GM23338 (cell line): ENCODE measurements at places on chromosomes 16 and 17. TPM values are rescaled to one million over a fixed set of nuclear protein-coding genes. Genes with fewer than 3 reads are reported as not detected.
A peak's percentile ranks its signal among the peaks of the same experiment; 100 is the strongest.

- no peak for DNase-seq
Measured at GRCh38 chr17:51427856-51428255, 167.5 kb downstream of the UTP18 start.

DNA sequence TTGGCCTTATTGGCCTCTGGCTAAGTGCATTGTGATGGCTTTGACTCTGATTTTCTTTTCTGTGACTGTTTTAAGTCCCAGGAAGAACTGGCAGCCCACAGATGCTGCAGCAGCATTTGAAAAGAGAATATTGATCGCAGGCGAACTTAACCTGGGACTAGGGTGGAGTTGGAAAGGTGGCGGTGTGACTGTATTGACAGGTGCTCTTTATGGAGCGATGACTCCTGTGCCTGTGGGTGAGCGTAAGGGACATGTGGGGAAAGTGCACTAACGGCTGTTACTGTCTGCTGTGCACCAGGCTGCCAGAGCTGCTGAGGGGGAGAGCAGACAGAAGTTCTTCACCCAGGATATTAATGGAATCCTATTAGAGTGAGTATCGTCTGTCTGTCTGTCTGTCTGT lies 21.3 kb downstream of the UBN1 start:
- no peak for DNase-seq

GRCh38 chr17:66191593-66192377 lies at the start of gene CEP112:
Gene CEP112 (minus strand): TSS chr17:66192133.
- DNase-seq: peak; percentile 96

Gene SDR42E2
- 0.08 TPM in 1 of 2 replicates, not detected in the other for total RNA-seq

- no peak for DNase-seq
Measured at GRCh38 chr17:30208214-30208613, 27.3 kb downstream of the SLC6A4 start.

DNA sequence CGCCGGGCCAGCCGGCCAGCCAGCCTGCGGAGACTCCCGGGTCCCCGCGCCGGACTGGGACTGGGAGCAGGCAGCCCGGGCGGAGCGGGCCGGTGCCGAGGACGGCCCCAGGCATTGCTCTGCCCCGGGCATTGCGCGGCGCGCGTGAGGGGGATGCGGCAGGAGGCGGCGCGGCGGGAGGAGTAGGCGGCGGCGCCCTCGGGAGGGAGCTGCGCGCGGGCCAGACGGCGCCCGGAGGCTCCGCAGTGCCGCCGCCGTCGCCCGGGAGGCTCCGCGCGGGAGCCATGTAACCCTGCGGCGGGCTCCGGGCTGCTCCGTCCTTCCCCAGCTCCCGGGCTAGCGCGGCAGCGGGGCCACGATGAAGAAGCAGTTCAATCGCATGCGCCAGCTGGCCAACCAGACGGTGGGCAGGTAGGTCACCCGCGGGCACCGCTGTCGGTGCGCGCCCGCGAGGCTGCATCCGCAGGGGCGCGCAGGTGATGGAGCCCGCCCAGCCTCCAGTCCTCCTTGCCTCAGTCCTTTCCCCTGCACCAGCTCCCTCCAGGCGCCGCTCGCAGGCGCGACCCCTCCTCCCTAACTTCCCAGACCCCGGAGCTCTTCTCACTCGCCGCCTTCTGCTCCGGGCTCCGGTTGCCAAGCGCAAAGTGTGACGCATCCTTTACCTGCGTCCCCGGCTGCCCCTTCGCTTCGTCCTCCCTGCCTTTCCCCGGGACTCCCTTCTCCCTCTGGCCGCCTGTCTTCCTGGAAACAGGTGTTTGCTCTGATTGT lies at the start of gene ARHGAP44:
Gene ARHGAP44 (plus strand): TSS at position 18 of the 768 bp plus-strand sequence. CDS start 341 bp downstream, at position 359.
- DNase-seq: peak; percentile 71

- DNase-seq: peak; percentile 35
Measured at GRCh38 chr17:46035112-46035818, 36.2 kb downstream of the STH start.

Gene CORO6
- 5.0 and 5.2 TPM in 2 replicates for total RNA-seq

GRCh38 chr16:79090966-79091365 lies 509.6 kb downstream of the MAF start:
- DNase-seq: no peak

DNA sequence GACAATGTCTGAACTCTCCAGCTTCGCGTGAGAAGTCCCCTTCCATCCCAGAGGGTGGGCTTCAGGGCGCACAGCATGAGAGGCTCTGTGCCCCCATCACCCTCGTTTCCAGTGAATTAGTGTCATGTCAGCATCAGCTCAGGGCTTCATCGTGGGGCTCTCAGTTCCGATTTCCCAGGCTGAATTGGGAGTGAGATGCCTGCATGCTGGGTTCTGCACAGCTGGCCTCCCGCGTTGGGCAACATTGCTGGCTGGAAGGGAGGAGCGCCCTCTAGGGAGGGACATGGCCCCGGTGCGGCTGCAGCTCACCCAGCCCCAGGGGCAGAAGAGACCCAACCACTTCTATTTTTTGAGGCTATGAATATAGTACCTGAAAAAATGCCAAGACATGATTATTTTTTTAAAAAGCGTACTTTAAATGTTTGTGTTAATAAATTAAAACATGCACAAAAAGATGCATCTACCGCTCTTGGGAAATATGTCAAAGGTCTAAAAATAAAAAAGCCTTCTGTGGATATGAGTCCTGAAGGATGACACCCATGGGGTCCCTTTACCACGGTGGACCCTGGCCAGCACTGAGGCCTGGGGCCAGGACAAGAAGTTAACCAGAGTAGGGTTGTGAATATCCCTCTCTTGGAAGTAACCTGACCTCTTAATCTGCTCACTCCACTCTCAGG lies 10.5 kb upstream of the ITGAD start:
- peak; percentile 89 for DNase-seq

DNA sequence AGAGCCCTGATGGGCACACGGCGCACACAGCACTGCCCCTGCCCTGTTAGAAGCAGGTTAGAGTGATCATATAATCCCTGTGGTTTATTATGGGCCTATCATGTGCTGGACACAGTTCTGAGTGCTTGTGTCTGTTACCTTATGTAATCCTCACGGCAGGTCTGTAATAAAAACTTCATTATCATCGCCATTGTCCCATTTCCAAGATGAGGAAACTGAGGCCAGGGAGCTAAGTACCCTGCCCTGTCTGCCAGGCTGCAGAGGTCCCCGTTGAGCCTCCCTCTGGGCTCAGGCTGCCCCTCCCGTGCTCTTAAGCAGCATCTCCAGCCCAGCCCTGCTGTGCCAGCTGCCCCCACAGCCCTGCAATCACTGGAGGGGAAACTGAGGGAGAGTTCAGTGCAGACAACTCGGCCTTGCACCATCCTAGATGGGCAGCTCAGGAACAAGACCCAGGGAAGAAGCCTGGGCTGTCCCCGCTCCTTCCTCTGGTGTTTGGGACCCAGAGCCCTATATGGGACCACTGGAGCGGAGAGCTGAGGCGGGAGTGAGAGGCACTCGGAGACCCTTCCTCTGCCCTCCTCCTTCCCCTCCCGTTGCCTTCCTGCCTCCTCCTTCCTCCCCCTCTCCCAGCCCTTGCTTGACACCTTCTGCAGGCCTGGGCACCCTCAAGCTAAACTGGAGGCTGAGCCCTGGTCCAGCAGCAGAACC lies 42.0 kb downstream of the WNT3 start:
- DNase-seq: no peak

GRCh38 chr16:8904018-8904430 lies 21.9 kb downstream of the LITAFD start:
- no peak for DNase-seq

DNA sequence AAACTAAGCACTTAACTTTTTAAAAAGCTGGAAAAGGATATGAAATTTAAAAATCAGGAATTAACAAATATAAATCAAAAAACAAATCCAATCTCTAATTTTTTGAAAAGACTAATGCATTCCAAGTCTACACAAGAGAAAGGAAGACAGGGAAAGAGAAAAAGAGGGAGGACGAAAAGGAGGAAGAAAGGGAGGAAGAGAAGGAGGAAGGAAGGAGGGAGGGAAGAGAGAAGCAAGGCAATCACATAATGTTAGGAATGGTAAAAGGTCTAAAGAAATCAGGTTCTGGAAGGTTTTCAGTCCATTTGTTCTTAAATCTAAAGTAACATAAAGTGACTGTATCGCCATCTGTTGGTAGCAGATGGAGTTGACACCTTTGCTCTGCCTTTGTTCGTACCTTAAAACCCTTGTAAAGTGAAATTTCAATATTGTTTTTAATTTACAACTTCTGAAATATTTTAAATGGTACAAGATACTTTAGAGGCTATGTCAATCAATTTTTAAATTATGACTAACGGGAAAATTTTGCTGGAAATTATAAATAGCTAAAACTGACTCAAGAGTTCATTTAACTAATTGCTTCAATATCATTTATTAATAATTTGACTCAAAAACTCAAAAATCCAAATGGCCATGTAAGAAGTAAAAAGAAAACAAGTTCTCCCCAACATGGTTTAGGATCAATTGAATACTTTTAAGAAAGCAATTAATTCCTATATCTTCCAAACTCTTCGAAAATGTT lies 20.4 kb upstream of the CDYL2 start:
- DNase-seq: peak; percentile 81
